Chondrocyte (in vitro differentiated cells): ENCODE measurements at places on chromosomes 5 and 9.

DNA sequence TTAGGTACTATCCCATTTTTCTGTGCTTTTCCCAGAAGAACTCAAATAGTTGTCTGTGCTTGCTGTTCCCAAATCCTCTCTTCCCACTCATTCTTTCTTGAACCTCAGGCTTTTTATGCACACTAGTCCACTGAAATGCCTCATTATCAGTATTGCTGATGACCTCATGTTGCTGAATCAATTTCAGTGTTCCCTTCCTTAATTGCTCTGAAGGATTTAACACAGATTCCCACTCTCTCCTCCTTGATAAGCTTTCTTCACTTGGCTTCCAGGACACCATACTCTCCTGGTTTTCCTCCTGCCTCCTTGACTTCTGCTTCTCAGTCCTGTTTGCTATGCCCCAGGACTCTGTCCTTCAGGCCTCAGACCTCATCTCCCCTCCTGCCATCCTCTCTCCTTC is 298.5 kb downstream of the ARHGAP26 start:
- DNase-seq = no peak

GRCh38 chr9:19938990-19939733 is 150.3 kb upstream of the SLC24A2 start:
- no peak for DNase-seq

- no peak for DNase-seq
Measured at GRCh38 chr5:129771058-129771838, 23.4 kb downstream of the MINAR2 start.

- DNase-seq = no peak
Measured at GRCh38 chr9:27059907-27060306, 49.1 kb upstream of the TEK start.

GRCh38 chr5:141515141-141515540 is 26.3 kb downstream of the PCDHGC5 start:
- DNase-seq = no peak

DNA sequence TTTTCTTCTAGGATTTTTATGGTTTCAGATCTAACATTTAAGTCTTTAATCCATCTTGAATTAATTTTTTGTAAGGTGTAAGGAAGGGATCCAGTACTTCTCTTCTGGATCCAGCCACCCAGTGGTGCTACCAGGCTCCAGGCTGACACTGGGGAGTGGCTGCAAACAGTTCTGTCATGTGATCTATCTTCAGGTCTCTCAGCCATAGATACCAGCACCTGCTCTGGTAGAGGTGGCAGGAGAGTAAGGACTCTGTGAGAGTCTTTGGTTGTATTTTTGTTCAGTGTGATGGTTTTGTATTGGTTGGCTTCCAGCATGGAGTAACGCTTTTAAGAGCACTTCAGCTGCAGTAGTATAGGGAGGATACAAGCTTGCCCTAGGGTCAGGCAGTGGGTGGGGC is 205.9 kb downstream of the FGF10 start:
- DNase-seq = no peak

- DNase-seq = no peak
Measured at GRCh38 chr5:96278981-96279380, 154.1 kb downstream of the PCSK1 start.

DNA sequence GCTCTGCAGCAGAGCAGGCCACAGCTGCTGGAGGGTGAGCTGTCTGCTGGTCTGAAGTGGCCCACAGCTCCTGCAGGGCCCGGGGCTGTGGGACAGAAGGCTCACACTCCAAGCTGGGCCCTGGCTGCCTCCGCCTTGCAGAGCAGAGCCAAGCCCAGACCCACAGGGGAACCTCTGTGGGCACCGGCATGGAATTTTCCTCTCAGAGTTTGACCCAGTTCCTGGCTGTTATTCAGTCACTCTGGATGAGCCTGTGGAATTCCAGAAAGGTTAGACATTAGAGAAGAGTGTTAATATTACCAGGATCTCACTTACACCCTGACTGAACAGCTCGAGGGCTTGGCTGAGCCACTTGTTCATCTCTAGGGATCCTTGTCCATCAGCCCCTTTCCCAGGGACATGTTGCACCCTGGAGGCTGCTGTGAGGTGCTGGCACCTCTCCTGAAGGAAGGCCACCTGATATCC is 17.5 kb downstream of the IL9 start:
- DNase-seq = no peak

GRCh38 chr5:40828690-40829661 is 6.0 kb downstream of the RPL37 start:
- DNase-seq = no peak

GRCh38 chr9:71975833-71976232 is 64.4 kb downstream of the C9orf85 start:
- DNase-seq = no peak

- no peak for DNase-seq
Measured at GRCh38 chr5:15834596-15835245, 334.7 kb downstream of the FBXL7 start.

DNA sequence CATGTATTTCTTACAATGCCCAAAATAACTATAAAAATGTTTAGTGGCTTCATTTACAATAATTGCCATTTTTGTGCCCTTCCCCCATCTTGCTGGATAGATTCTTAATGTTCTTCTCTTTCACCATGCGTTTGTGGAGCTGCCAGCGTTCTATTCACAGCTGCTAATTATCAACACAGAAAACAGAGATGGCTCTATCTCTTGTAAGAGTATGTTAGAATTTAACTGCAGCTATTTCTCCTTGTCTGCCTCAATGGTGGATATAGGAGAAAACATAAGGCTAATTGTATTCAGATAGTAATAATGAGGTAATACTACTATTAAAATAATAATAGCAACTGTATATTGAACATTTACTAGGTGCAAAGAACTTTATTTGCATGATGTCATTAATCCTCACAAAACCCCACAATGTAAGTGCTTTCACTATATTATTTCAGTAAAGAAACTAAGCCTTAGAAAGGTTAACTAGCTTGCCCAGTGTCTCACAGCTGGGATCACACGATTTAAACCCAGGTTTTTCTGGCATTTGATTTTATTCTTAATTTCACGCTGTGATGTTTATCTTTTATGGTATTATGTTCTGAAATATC is 50.1 kb downstream of the JAKMIP2 start:
- no peak for DNase-seq

DNA sequence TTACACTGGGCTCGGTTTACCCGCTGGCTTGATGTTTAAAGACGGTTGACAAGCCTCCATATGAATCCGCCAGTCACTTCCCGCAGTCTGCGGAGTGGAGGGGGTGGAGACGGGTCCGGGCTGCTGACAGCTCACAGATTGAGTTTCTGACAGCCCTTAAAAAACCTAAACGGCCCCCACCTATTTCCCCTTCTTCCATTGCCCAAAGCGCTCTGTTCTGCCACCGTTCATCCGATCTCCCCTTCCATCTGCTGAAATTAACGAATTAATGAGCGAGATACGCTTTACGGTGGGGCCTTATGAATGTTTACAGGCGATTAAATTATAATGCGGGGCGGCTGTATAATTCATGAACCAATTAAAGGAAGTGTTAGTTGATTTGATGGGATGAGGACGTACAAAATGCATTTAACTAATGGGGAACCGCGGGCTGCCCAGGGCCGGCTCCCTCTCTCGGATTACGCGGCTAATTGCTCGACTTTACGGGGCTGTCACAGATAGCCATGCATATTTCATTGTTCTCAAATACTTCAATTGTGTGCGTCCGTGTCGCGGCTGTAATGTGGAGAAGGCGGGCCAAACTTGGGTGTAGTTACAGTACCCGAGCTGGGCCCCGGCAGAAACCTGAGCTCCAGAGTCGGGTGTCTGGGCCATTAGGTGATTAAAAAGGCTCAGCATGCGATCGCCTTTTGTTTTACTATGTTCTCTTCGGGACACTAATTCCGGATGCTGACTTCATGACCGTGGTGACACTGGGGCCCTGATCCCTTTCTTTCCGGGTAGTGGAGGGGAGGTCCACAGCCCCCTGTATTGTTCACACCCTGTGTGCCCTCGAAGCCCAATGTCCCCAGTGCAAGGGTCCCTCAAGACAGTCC is 74.9 kb downstream of the GTF3C4 start:
- no peak for DNase-seq

DNA sequence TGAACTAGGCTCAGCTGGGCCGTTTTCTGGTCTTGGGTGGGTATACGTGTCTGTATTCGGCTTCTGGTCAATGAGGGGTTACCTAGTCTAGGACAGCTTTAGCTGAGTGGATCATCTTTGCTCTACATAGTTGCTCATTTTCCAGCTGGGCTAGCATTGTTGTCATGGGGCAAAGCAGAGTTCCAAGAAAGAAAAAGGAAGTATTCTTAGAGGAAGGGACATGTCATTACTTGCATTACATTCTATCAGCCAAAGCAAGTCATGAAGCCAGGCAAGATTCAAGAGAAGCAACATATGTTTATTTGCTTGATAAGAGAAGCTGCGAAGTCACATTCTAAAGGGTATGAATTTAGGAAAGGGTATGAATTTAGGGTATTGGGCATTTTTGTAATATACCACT is 396.5 kb downstream of the ZNF608 start:
- no peak for DNase-seq
